ENCODE measurements at places on chromosomes 2 and 18.
A peak's percentile ranks its signal among the peaks of the same experiment; 100 is the strongest.

DNA sequence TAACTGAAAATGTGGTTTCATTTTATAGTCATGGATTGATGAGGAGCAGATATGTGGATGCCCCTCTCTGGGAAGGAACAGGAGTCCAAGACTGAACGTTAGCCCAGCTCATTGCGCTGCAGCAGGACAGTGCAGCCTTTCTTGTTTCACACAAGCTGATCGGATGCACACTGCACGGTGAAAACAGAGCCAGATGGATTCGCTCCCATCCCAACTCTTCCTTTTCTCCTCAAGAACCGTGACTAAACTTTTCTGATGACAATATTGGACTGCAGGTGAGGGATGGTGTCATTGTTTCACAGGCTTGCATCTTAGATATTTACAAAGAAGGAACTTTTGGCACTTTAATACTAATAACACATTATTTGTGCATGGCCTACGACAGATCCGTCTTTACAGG lies 33.8 kb upstream of the COPS8 start:
- no peak for DNase-seq

- no peak for DNase-seq
These were observed 34.3 kb upstream of the TXNDC2 start for GRCh38 chr18:9851511-9851910.

GRCh38 chr2:65548576-65549256 lies 116.3 kb upstream of the SPRED2 start:
- DNase-seq, result no peak

DNA sequence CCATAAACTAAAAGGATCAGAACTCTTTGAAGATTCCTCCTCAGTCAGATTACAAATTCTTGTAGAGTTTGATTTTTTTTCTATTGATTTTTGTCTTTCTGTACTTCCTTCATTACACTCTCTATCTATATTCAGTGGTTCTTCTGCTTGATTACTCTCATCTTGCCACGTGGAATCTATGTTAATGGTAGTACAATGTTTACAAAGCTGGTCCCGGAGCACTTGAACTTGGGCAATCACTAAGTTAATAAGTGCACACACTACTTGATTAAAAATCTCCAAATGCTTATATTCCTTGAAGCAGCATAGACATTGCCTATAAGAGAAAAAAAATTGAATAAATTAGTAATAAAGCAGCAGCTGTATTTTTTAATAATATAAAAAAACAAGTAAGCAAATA lies 65.1 kb downstream of the USP34 start:
- no peak for DNase-seq

DNA sequence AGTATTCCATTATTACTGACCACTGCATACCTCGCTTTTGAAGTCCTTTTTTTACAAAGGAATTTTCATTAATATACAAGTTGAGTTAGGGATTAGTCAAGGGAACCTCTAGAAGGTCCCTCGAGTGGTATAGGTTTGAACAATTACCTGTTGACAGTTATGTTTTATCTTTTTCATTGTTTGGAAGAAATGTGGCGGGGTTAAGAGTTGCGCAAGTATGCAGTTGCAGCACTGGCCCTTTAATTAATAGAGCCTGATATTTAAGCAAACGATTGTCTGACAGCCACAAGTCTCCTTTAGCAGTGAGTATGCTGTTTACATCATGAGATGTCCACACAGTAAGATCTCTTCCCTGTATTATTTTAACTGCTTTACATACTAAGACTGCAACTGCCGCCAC lies 24.3 kb downstream of the KYNU start:
- DNase-seq, result no peak

DNA sequence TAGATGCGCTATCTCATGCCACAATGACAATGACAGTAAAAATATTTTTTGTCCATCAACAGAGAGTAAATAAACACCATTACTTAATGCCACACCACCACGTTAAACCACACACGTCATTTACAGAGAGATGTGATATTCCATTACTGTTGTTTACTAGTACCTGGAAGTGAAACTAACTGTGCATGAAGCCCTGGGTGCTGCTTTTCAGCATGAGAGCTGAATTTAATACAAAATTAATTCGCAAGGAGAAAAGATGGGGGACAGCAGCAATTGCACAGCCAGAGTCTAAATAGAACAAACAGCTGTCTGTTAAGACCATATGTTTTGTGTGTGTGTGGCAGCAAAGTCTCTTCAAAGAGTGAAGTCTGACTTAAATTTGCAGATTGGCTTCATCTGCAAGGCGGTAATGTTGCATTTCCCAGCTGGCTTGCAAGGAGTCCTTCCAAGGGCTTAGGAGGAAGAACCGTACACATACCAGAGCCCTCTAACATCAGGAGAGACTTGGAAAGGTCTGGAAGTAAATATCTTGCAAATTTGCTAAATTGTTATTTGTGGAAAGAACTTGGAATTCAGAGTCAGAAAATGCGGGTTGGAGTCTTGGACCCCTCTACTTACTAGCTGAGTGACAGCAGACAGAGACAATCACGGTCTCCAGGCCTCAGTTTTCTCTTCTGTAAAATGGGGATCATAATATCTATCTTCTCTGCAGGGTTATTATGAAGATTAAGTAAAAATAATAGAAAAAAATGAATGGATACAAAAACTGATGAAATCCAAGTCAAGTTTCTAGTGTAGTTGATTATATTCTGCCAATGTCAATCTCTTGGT lies 127.6 kb downstream of the ALPK2 start:
- DNase-seq, result no peak

DNA sequence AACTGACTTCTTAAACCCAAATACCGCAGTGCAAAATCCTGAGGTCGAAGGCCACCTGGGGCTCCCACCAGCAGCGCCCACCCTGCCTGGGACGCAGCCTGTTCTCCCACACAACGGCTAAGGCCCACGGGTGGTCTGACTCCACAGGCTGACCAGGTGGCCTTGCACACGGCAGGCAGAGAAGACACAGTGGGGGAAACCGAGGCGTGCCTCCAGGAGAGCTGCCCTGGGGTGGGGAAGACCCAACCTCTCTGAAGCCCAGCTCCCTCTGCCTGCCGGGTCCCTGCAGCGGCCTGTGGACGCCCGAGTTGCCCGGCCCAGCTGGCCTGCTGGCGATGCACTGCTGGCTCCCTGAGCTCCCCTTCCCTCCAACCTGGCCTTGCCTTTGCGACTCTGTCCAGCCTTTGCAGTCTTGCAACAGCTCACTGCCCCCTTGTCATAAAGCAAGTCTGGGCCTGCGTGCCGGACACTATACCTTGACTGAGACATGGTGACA lies 9.7 kb upstream of the SEMA4C start:
- no peak for DNase-seq

DNA sequence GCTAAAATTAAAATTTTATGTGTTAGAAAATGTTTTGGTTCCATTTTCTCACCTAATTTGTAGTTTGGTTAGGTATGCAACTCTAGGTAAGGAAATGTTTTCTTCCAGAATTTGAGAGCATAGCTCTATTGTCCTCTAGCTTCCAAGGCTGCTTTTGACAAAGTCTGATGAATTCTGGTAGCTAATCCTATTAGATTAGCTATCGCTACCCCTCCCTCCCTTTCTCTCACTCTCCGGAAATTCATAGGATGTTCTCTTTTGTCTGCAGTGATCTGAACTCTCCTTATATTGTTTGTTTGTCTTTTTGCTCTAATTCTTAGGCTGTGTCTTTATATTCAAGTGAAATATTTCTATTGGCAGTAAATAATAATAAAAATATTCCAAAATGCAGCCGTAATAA lies 382.9 kb downstream of the DCC start:
- DNase-seq, result no peak

DNA sequence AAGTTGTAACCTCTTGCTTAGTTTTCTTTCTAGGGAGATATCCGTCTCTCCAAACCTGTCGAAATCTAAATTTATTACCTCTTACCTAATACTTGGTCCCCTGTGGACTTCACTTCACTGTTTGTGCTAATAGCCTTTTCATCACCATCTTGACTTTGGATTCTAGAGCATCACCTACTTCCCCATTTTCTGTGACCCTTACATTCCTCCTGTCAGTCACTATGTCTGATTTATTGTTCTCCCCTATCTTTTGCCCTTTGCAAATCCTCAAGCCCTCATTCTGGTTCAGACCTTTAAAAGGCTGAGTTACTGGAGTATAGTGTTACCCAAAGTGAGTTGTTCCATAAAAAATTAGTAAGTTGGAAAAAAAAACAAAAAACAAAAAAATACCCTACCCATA lies 7.5 kb downstream of the MYO1B start:
- no peak for DNase-seq

DNA sequence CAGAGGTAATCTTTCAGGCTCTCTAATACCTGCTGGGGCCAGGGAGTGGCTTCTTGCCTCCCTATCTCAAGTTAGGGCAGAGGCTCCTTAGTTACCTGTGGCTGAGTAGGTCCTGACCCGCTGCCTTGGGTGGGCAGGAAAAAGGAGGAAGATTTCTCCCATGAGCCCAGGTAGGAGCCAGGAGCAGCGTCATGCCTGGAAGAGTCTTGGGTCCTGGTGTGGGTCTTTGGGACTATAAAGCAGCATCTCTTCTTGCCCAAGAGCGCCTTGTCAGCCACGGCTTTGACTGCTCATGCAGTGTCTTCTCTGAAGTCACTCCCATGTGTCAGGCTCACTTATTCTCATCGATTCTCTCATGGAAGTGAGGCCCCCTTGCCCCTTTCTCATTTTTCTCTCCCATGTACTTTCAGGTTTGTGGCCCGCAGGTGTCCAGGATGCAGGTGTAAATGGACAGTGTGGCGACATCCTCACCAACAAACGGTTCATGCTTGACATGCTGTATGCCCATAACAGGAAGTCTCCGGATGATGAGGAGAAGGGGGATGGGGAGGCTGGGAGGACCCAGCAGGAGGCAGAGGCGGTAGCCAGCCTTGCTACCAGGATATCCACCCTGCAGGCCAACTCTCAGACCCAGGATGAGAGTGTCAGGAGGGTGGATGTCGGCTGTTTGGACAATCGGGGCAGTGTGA lies 111.2 kb downstream of the TPGS2 start:
- no peak for DNase-seq

DNA sequence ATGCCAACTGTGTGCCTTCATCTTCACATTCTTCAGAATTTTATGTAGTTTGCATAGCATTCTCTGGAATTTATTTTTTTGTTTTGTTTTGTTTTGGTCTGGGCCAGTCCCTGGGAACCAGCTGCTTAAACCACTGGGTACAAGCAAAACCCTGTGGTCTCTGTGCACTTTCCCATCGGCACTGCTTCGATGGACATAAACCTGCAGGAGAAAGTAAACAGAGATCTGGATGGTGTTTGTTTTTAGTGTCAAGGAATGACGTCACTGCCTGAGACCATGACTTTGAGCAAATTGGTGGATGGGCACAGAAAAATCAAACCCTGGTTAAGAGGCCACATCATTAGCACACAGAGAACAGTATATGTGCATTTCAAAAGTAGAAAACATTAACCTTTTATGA lies 64.7 kb upstream of the RASGRP3 start:
- DNase-seq, result no peak

- no peak for DNase-seq
These were observed 1.1 kb upstream of the NEDD4L start for GRCh38 chr18:58042826-58043490.

GRCh38 chr18:61474341-61474740 lies 141.1 kb downstream of the CDH20 start:
- DNase-seq, result no peak

- DNase-seq, result no peak
These were observed 269.4 kb upstream of the CHAC2 start for GRCh38 chr2:53498210-53498609.

- DNase-seq, result no peak
These were observed 78.6 kb downstream of the SATB2 start for GRCh38 chr2:199378948-199379650.

- DNase-seq, result peak; percentile 66
These were observed 49.0 kb downstream of the PLEKHB2 start for GRCh38 chr2:131154071-131154531.

- no peak for DNase-seq
These were observed 45.9 kb upstream of the ARL4C start for GRCh38 chr2:234542742-234543141.

GRCh38 chr2:140286377-140286776 lies 1506.2 kb upstream of the NXPH2 start:
- DNase-seq, result no peak

- DNase-seq, result no peak
These were observed 6.2 kb downstream of the NAB1 start for GRCh38 chr2:190655113-190655512.

GRCh38 chr2:151354807-151355206 lies 2.6 kb upstream of the TNFAIP6 start:
- no peak for DNase-seq

- DNase-seq, result no peak
These were observed 683 bp downstream of the GBX2 start for GRCh38 chr2:236167297-236168109.

GRCh38 chr2:174161490-174161889 lies 86.8 kb downstream of the OLA1 start:
- no peak for DNase-seq

GRCh38 chr18:35634323-35634722 lies 52.8 kb downstream of the GALNT1 start:
- no peak for DNase-seq

DNA sequence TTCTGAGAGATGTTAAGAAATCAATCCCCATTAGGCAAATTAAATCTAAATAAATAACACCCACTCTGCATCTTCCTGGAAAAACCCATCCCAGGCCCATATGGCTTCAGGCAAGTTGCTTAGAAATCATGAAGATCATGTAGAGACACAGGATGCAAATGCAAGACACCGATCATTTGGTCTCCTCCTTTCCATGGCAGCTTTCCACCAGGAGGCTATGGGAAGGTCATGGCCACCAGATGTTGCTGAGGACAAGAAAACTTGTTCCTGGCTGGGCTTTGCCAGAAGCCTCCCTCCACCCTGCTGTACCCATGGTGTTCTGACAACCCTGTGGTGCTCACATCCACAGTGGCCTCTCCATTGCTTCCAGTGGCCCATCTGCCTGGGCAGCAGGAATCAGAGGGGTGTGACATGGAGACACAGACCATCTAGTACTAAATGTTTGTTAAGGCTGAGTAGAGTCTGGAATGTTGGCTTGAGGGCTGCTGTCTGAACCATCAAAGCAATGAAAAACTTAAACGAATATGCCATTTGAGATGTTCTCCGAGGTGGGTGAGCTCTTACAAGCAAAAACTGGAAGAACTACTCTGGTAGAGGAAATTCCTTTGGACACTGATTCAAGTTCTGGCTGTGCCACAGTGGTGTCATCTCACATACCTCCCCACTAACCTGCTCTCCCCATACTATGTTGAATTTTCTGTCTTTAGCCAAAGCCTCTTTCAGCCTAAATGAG lies 293.2 kb downstream of the TNS1 start:
- no peak for DNase-seq

GRCh38 chr2:181886192-181886591 lies 5.3 kb upstream of the ITPRID2 start:
- no peak for DNase-seq

DNA sequence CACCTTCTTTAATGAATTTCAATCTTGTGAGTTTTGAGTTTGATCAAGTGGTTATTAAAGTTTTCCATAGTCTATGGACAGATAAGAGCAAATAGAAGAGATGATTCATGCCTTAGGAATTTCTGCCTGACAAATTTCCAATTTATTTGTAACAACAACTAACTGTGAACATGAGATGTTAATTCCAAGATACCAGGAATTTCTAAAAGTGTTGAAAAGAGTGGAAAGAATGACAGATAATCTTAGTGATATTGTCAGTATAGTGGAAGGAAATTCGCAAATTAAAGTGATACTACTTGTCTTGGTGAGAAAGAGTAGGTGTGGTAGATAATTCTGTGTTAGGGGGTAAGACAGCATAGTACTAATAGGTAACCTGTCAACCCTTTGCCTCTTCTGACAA lies 82.4 kb downstream of the AGPS start:
- no peak for DNase-seq

GRCh38 chr2:24881158-24881557 lies 38.9 kb downstream of the ADCY3 start:
- no peak for DNase-seq

GRCh38 chr2:20868377-20868776 lies 45.5 kb upstream of the LDAH start:
- peak; percentile 46 for DNase-seq
